ENCODE measurements at places on chromosomes 6 and 20.

GRCh38 chr20:4322499-4322898 is 307.1 kb upstream of the RNF24 start:
- no peak for DNase-seq

DNA sequence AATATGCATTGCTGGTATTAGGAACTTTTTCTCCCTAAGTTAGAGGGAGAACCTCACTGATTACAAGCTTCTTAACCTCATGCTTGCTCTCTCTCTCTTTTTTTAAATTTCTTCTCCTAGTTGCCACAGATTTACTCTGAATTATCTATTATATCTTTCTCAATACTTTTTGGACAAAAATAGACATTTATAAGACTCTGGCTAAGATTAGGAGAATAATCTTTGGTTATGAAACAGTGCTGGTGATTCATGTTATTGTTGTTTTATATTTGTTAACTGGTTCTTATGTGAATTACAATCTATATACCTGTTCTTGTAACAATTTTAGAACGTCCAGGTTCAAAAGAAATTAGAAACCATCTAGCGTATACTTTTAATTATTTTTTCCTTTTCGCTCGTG is 187.8 kb downstream of the OGFRL1 start:
- DNase-seq = no peak

DNA sequence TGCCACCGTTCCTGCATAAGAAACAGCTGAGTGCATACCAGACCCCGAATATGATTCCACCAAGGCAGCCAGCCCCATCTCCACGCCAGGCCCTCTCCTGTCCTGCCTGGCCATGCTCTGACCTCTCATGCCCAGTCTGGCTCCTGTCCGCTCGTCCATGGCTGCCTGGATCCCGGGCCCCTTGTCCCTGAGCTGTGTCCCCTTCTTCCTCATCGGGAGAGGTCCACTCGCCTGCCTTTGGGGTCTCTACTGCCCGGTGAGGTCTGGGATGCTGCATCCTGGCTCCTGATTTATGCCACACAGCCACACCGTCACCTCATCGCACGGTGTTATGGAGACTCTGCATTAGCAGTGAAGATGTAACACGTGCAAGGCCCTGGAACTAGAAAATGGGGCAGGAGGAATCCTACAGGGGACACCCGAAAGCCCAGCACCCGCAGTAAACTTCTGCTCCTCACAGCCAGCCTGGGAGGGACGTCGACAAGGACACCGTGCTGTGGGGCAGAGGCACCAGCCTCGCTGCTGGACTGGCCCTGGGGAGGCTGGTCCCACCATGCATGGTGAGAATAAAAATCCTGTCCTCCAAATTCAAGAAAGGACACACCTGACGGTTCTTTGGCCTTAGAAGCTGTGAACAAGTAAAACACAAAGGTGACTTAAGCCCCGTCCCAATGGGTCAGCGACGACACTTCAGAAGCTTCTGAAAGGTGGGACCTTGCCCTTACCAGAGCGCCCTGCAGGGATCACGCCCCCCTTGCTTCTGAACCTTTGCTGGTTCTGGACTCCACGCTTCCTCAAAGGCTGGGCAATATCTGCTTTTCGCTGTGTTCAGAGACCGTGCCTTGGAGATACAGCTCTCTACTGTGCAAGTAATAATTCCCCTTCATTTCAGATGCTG is 103.0 kb downstream of the DLL1 start:
- no peak for DNase-seq

DNA sequence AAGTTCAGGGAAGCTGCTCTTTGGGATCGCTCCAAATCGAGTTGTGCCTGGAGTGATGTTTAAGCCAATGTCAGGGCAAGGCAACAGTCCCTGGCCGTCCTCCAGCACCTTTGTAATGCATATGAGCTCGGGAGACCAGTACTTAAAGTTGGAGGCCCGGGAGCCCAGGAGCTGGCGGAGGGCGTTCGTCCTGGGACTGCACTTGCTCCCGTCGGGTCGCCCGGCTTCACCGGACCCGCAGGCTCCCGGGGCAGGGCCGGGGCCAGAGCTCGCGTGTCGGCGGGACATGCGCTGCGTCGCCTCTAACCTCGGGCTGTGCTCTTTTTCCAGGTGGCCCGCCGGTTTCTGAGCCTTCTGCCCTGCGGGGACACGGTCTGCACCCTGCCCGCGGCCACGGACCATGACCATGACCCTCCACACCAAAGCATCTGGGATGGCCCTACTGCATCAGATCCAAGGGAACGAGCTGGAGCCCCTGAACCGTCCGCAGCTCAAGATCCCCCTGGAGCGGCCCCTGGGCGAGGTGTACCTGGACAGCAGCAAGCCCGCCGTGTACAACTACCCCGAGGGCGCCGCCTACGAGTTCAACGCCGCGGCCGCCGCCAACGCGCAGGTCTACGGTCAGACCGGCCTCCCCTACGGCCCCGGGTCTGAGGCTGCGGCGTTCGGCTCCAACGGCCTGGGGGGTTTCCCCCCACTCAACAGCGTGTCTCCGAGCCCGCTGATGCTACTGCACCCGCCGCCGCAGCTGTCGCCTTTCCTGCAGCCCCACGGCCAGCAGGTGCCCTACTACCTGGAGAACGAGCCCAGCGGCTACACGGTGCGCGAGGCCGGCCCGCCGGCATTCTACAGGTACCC is at the start of gene ESR1:
Gene ESR1 (plus strand): TSS at position 170 of the 858 bp plus-strand sequence. CDS start 231 bp downstream, at position 401.
- peak; percentile 39 for DNase-seq

- no peak for DNase-seq
Measured at GRCh38 chr6:36201612-36202011, 5.1 kb downstream of the BRPF3 start.

DNA sequence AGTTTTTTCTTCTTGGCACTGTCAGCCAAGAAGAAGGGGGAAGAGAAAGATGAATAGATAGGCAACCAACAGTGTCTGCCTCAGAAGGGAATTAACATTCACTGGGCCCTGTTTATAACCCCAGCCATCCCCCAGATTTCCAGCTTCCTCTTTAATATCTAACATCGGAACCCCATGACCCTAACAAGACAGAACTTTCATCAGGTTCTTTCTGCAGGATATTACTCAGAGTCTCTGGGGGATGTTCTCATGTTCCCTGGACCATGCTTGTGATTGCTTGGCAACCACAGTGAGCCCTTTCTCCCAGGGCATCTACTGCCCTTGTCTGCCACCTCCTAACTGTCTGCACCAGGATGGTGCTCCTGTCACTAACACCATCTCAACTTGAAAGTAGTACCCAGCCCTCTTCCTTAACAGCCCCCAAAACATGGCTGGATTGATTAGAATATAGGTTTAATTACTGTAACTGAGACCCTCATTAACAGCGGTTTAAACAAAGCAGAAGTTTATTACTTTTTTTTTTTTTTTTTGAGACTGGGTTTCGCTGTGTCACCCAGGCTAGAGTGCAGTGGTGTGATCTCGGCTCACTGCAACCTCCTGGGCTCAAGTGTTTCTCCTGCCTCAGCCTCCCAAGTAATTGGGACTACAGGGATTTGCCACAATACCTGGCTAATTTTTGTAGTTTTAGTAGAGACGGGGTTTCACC is 12.0 kb upstream of the PTPN1 start:
- DNase-seq = no peak
